ENCODE measurements at places on chromosomes 2 and 18. TPM values are rescaled to one million over a fixed set of nuclear protein-coding genes. Genes with fewer than 3 reads are reported as not detected.

LOXHD1 gene
- total RNA-seq, result 0.80 TPM

DNA sequence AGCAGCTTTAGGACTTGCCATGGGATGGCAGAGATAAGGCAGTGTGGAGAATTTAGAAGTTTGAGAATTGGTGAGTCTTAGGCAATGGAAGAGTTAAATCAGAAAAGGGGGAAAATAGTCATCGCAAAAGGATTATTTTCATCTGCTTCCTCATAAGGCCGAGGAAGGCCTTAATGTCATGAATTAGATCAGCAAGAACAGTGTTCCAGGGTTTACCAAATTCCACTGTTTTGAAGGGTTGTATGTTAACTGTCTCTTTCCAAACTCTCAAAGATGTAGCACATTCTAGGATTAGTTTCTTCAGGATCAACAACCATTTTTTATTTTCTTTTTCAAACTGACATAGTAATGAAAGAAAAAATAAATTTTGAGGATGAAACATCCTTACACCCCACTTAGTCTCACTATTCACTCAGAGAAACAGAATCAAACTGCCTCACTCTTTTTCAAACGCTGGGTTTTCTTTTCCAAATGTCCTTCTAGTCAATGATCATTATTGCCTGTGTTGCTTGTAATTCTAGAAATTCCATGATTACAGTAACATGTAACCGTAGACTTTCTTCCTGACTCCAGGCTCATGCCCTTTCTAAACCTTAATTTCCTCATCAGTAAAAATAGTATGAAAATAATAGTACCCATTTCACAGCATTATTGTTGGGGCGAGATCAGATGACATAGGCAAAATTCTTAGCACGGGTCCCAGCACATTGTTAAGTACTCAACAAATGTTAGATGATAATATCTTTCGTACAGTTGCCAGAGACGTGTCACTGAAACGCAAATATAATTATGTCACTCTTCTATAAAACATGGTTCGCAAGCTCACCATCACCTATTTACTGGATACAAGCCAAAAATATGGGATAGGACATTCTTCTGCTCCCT is 23.6 kb downstream of the ZEB2 start:
- DNase-seq, result no peak
- H3K4me3 ChIP-seq, result no peak overlapping the region
- no peaks in the 10 kb centered on the region for H3K27me3 ChIP-seq
- no peak overlapping the region for H3K27ac ChIP-seq

TUBA4B gene
- 0.16 TPM for total RNA-seq

DNA sequence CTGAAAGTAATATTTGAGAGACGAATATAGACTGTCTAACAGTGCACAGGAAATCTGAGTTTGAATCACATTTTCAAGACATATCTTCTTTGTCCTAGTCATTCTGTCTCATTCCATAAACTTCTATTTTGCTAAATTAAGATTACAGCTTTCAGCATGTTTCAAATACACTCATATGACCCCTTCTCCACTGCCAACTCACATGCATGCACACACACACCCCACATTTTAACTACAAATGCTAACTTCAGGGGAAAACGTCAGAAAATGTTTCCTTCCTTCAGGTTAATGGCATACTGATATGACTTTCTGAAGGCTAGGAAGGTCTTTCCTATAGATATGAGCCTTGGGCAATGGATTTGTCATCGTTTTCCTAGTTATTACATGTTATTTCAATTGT is 373.7 kb downstream of the RBM43 start:
- H3K4me3 ChIP-seq, result no peak overlapping the region
- no peak overlapping the region for H3K27ac ChIP-seq
- no peak for DNase-seq
- no peaks in the 10 kb centered on the region for H3K4me1 ChIP-seq
- no peaks in the 10 kb centered on the region for H3K36me3 ChIP-seq
- H3K27me3 ChIP-seq, result no peaks in the 10 kb centered on the region

- no peaks in the 10 kb centered on the region for H3K4me1 ChIP-seq
- no peak overlapping the region for H3K4me3 ChIP-seq
- H3K36me3 ChIP-seq, result no peaks in the 10 kb centered on the region
- H3K27ac ChIP-seq, result no peak overlapping the region
- no peak for DNase-seq
- H3K27me3 ChIP-seq, result peaks cover 20% of the 10 kb centered on the region
Measured at GRCh38 chr2:660586-661359, 16.4 kb downstream of the TMEM18 start.

DSG4 gene
- not detected for total RNA-seq

DNA sequence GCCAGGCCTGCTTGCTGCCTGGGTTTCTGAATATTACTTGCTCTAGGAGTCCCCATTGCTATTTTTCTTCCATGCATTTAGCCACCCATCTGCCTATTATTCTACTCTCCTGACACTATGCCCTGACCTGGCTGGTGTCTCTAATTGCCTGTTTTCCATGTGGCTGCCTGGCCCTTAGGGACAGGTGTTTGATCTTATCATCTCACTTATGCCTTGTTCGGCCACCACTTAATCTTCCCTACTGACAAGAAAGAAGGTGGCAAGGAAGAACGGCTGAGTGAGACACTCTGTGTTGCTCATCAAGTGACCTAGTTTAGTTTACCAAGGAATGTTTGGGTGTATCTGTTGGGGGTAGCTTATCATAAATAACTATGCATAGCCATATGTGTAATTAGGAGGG is 50.4 kb upstream of the RAPH1 start:
- peak overlapping the region; percentile 57 for H3K27ac ChIP-seq
- H3K27me3 ChIP-seq, result no peaks in the 10 kb centered on the region
- H3K4me1 ChIP-seq, result peaks cover 21% of the 10 kb centered on the region
- DNase-seq, result no peak
- H3K4me3 ChIP-seq, result no peak overlapping the region
- no peaks in the 10 kb centered on the region for H3K36me3 ChIP-seq

GRCh38 chr18:24189007-24189528 is 50.2 kb downstream of the CABYR start:
- no peaks in the 10 kb centered on the region for H3K27me3 ChIP-seq
- DNase-seq, result no peak
- no peak overlapping the region for H3K4me3 ChIP-seq
- no peaks in the 10 kb centered on the region for H3K4me1 ChIP-seq

Measured in breast epithelium (tissue), 4 donors.